ENCODE measurements at places on chromosomes 6 and 20. TPM values are rescaled to one million over a fixed set of nuclear protein-coding genes. Genes with fewer than 3 reads are reported as not detected.

The NHLRC1 gene
- total RNA-seq: 3.7 TPM

The CNR1 gene
- total RNA-seq: 0.40 TPM

The IRF4 gene
- total RNA-seq: 0.54 TPM

The HTR1E gene
- not detected for total RNA-seq

The NRN1 gene
- total RNA-seq: 14.5 TPM

The TBXT gene
- not detected for total RNA-seq

The MYCT1 gene
- 7.0 TPM for total RNA-seq

The PCK1 gene
- total RNA-seq: 0.25 TPM

The RIOK1 gene
- 13.2 TPM for total RNA-seq

The SRMS gene
- not detected for total RNA-seq

The PTGIS gene
- 51.7 TPM for total RNA-seq

Data from right cardiac atrium (tissue), 5 donors.